NCI-H1694 treated with DMSO at 0.1 percent for 48 hours (cell line): ENCODE measurements at places on chromosomes 6 and 20.

DNA sequence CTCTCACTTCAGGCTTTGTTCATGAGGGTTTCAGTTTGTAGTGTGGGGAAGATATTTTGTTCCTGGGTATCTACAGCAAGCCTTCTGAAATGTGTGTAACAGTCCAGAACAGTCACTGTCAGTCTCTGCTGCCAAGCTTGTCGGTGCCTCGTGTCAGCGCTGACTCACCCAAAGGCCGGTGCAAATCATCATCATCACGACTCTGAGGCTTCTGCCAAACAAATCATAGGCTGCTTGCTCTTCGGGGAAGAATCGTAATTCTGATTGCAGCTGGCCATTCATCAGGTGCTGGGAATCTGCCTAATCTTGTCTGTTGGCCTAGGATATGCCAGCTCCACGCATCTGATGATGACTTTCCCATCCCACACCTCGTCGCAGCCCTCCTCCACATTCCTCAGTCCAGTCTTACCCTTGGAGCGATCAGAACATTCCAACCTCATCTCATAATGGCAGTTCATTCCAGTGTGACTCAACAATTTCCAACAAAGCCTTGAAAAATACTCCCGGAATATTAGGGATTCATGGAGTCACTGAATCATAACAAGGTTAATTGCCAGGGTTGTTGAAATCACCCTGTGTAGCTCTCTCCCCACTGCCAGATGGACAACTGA, 40.9 kb downstream of the ALDH8A1 start:
- DNase-seq = peak; percentile 29

GRCh38 chr20:25273046-25273445, 25.2 kb downstream of the PYGB start:
- DNase-seq = no peak

DNA sequence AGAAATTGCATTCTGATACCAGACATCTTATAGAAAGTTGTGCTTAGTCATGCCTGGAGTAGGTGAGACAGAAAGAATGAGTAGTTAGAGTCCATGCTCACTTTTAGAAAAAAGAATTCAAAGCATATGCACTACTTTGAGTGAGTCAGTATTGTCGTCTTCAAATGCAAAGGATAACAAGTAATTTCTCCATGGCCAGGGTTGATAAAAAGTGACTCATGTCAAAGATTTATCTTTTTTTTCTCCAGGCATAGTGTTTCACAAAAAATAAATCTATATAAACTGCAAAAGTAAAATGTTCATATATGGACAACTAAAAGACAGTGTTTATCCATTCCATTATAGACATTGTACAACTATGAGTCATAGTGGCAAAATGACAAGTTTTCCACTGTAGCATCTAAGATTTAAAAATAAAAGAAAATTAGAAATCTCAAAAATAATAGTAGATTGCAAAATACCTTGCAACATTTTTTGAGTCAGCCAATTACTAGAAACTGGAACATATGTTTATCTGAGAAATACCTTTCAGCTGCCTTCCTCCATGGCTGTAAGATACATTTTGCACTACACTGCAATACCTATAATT, 329.6 kb downstream of the GRIK2 start:
- no peak for DNase-seq

- DNase-seq = no peak
These were observed 133.2 kb downstream of the SNX5 start for GRCh38 chr20:17835240-17835933.

GRCh38 chr20:32363492-32363891, 5.4 kb downstream of the ASXL1 start:
- no peak for DNase-seq

GRCh38 chr6:133301835-133302234, 60.7 kb downstream of the EYA4 start:
- no peak for DNase-seq

DNA sequence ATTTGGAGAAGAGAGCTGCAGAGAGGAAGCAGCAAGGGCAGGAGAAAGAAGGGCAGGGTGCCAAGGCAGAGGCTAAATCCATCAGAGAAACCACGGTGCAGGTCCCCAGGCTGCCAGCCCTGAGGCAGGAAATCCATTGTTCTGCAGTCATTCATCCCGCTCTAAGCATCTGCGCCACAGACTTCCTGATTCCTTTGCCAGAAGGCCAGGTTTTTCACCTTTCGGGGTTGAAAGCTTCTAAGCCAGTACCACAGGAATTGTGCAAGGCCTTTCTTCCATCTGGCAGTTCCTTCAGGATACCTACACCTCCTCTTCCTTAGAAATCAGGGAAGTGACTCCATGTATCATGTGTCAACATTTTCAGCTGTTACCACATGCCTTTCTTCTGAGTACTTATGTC, 45.6 kb downstream of the ADGRF5 start:
- DNase-seq = no peak

- no peak for DNase-seq
These were observed 2.8 kb upstream of the DIDO1 start for GRCh38 chr20:62929051-62929538.

GRCh38 chr6:146892283-146892612, 293.5 kb downstream of the ADGB start:
- no peak for DNase-seq

- no peak for DNase-seq
These were observed 21.5 kb downstream of the OR2B2 start for GRCh38 chr6:27890445-27891319.
